ENCODE measurements at places on chromosomes 12 and 14. TPM values are rescaled to one million over a fixed set of nuclear protein-coding genes. Genes with fewer than 3 reads are reported as not detected.
A peak's percentile ranks its signal among the peaks of the same experiment; 100 is the strongest.

DNA sequence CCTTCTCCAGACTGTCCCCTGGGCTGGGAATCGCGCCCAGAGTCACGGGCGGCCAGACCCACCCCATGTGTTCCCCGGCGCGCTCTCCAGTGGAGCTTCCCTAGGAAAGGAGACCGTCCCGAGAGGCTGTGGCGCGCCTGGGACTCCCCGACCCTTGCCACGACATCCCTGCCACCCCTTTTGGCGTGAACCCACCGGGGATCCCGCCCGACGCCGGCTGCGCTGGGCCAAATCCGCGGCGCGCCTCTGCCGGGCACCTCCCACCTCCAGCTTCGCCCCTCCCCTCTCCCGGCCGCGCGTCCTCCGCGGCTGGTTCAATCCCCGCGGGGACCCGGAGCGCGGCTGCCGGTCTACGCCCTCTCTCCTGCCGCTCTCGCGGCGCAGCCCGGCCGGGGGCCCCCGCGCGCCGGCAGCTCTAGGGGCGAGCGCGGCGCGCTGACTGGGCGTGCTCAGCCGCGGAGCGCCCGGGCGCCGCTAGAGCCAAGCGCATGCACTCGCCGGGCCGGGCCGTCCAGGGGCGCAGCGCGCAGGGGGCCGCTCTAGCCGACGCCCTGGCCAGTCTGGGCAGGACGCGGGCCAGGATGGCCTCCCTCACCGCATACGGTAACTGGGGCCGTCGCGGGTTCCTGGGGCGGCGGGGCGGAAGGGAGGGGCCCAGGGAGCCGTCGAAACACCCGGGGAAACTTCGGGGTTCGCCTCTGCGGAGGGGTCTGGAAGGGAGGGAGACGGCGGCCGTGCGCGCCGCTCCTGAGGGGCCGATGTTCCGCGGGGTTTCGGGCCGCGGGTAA is 77.4 kb upstream of the ANO4 start:
- no peaks in the 10 kb centered on the region for H3K36me3 ChIP-seq
- no peak overlapping the region for H3K4me3 ChIP-seq
- H3K4me1 ChIP-seq: no peaks in the 10 kb centered on the region
- H3K27ac ChIP-seq: no peak overlapping the region

The PPP2R5E gene
- polyA plus RNA-seq: 5.5 TPM

- H3K27me3 ChIP-seq: no peaks in the 10 kb centered on the region
- H3K4me1 ChIP-seq: peaks cover 4% of the 10 kb centered on the region
- DNase-seq: no peak
- peak overlapping the region; percentile 47 for H3K4me3 ChIP-seq
- no peaks in the 10 kb centered on the region for H3K36me3 ChIP-seq
- peak overlapping the region; percentile 83 for H3K27ac ChIP-seq
Measured at GRCh38 chr12:49622501-49623141, 740 bp upstream of the PRPF40B start.

The SLC15A4 gene
- polyA plus RNA-seq: 14.7 TPM

DNA sequence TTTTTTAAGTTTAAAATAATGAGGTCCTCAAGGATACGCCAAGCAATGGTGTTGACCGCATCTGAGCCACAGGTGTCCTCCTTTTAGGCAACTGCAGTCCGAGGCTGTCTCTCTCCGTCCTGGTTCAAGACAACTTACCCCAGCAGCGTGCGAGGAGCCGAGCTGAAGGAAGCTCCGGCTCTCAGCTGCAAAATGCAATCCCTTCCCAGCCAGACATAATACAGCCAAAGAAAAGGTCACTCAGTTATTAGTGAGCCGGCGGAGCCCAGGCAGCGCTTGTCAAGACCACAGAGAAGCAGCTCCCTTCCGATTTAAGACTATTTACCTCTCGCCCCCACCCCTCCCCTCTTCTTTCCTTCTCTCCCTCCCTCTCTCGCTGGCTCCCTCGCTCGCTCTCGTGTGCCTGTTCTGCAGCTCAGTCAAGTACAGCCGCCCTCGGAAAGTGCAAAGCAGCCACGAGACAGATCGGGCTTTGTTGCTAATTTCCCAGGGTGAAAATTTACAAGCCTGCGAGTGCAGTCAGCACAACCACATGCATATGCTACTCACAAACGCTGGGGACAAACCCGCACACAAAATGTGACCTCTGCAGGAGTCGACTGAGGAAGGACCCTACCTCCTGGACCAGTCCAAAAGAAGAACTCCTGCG is 363 bp upstream of the LMO3 start:
- H3K4me3 ChIP-seq: peak overlapping the region; percentile 13
- H3K4me1 ChIP-seq: no peaks in the 10 kb centered on the region
- no peaks in the 10 kb centered on the region for H3K27me3 ChIP-seq
- no peaks in the 10 kb centered on the region for H3K36me3 ChIP-seq

- H3K27me3 ChIP-seq: no peaks in the 10 kb centered on the region
- no peak overlapping the region for H3K27ac ChIP-seq
- no peaks in the 10 kb centered on the region for H3K36me3 ChIP-seq
- DNase-seq: no peak
Measured at GRCh38 chr12:2879853-2880252, 2.8 kb downstream of the RHNO1 start.

The PCNX4 gene
- 9.5 TPM for polyA plus RNA-seq

The ASCL1 gene
- 0.40 TPM for polyA plus RNA-seq

The SDR9C7 gene
- not detected for polyA plus RNA-seq

The LTBP2 gene
- 1.8 TPM for polyA plus RNA-seq
